ENCODE measurements at places on chromosomes 7 and 10. TPM values are rescaled to one million over a fixed set of nuclear protein-coding genes. Genes with fewer than 3 reads are reported as not detected.

Gene SLC39A12
- total RNA-seq, result not detected

Gene PLAU
- total RNA-seq, result 614 TPM

Gene SPOCK2
- total RNA-seq, result 0.06 TPM

Gene PPP3CB
- total RNA-seq, result 35.7 TPM

Gene PDCD11
- total RNA-seq, result 37.3 TPM

Gene TLL2
- total RNA-seq, result 0.11 TPM

Gene CLDN3
- not detected for total RNA-seq

Gene TLX1
- not detected for total RNA-seq

Gene MLXIPL
- 0.63 TPM for total RNA-seq

Gene SAP25
- not detected for total RNA-seq

Gene PTEN
- total RNA-seq, result 43.5 TPM

- no peak for DNase-seq
Observed at GRCh38 chr7:30862995-30863705, 48.5 kb upstream of the AQP1 start.

- peak; percentile 84 for DNase-seq
Observed at GRCh38 chr10:32413513-32413912, 32.4 kb upstream of the CCDC7 start.

GRCh38 chr10:103838862-103839518 is 16.4 kb downstream of the SH3PXD2A start:
- DNase-seq, result no peak

DNA sequence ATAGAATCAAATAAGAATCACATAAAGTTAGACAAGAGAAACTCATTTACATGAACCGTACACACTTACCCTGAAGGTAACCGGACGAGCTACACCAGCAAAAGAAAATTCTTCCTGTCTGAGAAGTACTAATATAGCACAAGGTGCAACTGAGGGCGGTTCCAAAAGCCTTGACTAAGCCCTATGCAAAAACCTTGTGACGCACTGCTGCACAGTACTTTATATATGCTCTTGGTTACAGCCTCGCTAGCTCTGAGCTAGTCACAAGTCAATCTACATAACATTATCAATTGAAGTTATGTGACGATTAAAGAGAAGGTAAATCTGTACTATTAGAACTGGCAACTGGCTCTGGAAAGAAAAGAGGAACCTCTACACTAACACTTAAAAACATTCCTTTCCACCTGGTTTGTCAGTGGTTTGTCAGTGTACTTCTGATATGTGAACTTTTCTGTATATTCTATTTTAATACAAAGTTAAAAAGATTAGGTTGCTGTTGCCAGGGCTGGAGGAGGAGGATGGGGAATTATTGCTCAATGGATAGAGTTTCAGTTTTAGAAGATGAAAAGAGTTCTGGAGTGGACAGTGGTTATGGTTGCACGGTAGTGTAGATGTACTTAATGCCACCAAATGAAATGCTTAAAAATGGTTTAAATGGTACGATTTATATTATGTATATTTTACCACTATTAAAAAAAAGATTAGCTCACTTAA is 21.6 kb downstream of the NT5C3A start:
- peak; percentile 29 for DNase-seq

- DNase-seq, result no peak
Observed at GRCh38 chr10:31594347-31594873, 275.4 kb downstream of the ZEB1 start.

DNA sequence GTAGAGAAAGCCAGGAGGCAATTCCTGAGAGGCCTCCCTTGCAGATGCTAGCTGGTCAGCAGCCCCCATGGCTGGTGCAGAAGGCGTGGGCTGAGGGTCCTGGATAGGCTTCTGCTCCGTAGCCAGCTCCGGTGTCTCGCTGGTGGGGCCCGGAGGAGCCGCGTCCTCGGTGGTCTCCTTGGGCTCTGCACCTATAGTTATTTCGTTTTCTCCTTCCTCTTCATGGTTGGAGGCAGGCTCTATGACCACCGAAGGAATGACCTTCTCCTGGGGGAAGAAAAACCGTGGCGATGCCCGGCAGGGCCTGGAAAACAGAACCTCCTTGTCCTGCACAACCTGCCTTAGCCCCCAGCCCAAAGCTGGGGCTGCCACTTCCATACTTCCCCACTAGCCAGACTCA is 118.3 kb upstream of the TARP start:
- no peak for DNase-seq

- DNase-seq, result peak; percentile 46
Observed at GRCh38 chr7:152859781-152860191, 100.2 kb downstream of the ACTR3B start.

DNA sequence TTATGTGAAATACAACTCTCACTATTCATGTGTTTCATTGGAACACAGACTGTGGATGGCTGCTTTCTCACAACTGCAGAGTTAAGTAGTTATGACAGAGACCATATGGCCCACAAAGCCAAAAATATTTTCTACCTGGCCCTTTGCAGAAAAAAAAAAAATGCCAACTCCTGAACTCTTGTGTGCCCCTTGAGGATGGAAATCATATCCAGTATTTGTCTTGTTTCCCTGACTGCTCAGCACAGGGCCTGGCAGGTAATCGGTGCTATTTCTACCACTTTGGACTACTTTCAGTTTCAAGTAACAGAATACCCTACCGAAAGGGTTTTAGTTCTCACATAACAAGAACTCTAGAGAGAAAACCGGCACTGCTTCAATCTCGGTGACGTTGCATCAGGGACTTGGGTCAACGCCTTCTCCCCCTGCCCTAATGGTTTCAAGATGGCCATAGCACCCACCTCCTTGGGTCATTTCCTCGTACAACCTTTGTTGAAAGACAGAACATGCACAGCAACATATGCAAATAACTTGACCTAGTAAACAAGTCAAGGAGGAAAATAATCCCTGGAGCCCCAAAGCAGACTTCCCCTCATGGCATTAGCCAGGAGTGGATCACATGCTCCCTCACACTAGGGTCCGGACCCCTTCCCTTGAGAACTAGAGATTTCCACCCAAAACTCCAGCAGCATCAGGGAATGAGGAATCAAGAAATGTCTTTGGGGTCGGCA is 11.8 kb upstream of the GPNMB start:
- no peak for DNase-seq

DNA sequence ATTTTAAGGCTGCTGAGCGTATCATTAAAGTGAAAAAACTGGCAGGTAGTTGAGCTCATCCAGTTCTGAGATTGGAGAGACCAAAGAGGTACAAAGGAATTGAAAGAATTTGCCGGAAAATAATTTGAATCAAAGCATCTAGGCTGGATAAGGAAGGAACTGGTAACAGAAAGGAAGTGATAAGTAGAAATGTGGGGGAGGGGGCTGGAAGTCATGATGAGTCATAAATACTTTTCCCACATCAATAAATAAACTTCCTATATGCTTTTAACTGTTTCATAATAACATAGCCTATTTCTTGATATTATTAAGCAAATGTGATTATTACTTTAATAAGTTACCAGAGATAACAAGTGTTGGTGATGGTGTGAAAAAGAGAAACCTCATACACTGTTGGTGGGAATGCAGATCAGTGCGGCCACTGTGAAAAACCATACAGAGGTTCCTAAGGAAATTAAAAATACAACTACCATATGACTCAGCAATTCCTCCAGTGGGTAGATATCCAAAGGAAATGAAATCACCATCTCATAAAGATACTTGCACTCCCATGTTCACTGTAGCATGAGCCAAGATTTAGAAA is 27.0 kb downstream of the ZNF438 start:
- peak; percentile 76 for DNase-seq

GRCh38 chr10:8311526-8312070 is 257.1 kb downstream of the GATA3 start:
- DNase-seq, result no peak

GRCh38 chr7:118104812-118105441 is 79.0 kb upstream of the LSM8 start:
- DNase-seq, result peak; percentile 17

DNA sequence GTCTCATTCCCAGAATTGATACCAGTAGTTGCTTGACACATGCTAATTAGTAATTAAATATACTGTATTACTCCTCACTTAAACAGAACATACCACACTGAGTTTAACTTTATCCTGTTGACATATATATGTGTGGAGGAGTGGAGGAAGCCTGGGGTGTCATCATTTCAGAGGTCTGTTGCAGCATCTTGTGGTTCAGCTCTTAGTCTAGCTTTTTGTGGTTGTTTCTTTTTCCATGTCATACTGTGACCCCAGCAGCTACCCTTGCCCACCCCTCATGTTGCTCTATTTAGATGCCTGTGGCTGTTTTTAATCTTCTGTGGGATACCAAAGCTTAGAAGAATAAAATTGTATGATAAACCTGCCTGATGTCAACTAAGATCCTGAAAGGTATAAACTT is 875.4 kb downstream of the LRMDA start:
- DNase-seq, result peak; percentile 52

DNA sequence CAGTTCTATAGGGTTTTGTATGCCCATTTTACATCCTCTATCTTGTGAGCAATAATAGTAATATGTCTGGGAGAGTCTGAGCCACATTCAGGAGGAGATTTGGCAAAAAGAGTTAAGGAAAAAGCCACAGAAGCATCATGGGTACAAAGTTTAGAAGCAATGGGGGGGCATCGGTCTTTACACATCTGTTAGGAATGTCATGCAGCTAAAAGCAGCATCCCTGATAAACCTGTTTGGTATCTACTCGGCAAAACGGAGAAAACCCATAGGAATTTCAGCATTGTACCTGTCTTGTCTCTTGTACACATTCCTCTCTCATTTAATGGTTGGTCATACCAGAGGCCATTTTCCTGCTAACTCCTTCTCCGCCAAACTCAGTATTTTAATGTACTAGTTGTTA is 12.5 kb upstream of the HERPUD2 start:
- DNase-seq, result peak; percentile 58

DNA sequence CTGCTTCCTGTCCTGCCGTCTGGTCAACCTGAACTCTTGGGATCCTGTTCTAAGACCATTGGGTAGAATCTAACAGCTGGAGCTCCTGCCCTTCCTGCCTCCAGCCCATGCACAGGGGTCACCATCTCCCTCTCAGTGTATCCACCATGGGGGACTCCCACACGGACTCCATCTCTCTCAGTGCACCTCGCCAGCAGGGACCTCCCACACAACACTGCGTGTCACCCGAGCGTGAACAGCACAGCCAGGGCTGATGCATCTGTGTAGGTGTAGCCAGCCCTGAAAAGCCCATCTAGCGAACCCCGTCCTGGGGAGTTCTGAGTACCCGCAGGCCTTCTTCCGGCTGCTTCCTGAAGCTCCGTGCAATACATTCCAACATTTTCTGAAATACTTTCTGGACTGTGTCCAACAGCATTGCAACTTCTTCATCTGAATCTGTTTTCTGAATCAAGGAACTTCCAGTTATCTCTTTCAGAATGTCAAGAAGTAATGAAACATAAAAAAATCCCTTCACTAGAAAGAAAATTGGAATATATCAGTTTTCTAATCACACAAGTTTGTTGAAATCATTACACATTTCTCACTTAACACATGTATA is 52.5 kb downstream of the NCAPG2 start:
- no peak for DNase-seq

DNA sequence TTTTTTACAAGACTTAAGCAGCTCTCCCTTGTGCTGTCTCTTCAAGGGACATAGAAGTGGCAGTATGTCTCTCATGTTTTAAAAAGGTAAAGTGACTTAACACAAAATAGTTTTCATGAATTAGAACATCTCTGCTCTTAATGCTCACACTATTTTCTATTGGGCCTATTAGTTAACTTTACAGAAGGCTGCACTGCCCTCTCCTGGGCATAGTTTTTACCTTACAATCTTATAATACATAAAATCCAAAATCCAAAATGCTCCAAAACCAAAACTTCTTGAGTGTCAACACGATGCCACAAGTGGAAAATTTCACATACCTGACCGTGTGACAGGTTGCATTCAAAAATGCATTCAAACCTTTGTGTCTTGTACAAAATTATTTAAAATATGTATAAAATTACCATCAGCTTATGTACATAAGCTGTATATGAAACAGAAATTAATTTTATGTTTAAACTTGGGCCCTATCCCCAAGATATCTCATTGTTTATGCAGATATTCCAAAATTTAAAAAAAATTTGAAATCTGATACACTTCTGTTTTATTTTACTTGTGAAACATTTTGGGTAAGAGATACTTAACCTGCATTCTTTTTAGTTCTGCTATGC is 25.8 kb downstream of the TES start:
- peak; percentile 63 for DNase-seq

- DNase-seq, result peak; percentile 75
Observed at GRCh38 chr10:80252296-80252887, 37.1 kb downstream of the MAT1A start.

- DNase-seq, result peak; percentile 99
Observed at GRCh38 chr10:77163670-77164348, 473.8 kb downstream of the KCNMA1 start.

GRCh38 chr10:67537906-67538305 is 158.1 kb downstream of the CTNNA3 start:
- DNase-seq, result peak; percentile 23

GRCh38 chr7:124188576-124188975 is 155.7 kb upstream of the TMEM229A start:
- no peak for DNase-seq

GRCh38 chr10:75051308-75051707 is 60.1 kb upstream of the SAMD8 start:
- DNase-seq, result no peak

GRCh38 chr7:15778191-15778590 is 91.7 kb upstream of the MEOX2 start:
- no peak for DNase-seq

DNA sequence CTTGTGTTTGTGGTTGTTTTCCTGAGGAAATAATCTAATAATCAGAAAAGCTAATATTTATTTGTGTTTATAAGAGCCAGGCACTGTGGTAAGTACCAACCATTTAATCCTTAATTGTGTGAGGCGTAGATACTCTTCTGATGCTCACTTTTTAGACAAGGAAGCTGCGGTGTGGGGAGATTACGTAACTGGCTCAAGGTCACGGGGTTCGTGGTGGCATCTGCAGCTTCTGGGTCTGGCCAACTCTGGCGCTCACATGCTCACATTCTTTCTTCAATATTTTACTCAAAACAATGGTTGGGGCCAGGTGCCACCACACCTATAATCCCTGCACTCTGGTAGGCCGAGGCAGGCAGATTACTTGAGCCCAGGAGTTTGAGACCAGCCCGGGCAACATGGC is 77.6 kb downstream of the RALA start:
- DNase-seq, result no peak

DNA sequence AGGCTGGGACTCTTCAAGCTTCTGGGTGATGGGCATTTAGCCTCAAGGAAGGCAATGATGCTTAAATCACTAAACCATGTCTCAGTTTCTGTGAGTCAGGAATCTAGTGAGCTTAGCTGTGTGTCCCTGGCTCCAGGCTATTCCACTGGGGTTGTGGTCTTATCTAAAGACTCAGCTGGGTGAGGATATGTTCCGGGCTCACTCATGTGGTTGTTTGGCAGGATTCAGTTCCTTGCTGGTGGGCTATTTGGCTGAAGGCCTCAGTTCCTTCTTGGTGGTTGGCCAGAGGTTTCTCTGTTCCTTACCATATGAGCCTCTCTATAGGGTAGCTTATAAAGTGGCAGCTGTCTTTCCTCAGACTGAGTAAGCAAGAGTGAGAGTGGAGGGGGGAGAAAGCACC is 12.0 kb downstream of the EVX1 start:
- DNase-seq, result no peak

DNA sequence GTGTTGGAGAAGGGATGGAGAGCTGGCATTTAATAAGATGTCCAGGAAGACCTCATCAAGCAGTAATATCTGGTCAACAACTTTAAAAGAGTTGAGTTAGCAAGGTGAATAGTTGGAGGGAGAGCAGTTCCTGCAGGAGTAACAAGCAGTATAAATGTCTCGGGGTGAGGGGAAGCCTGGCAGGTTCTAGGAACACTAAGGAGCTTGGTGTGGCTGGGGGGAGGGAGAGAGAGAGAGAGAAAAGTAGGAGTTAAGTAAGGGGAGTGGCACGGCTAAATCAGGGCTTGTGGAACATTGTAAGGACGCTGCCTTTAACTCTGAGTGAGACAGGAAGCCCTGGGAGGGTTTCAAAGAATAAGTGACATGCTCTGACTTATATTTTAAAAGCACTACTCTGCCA is 22.0 kb upstream of the LAMB4 start:
- DNase-seq, result no peak

All from LHCN-M2 (cell line).